Lower lobe of right lung (tissue), 2 donors: ENCODE measurements at places on chromosomes 4 and X. TPM values are rescaled to one million over a fixed set of nuclear protein-coding genes. Genes with fewer than 3 reads are reported as not detected.

DNA sequence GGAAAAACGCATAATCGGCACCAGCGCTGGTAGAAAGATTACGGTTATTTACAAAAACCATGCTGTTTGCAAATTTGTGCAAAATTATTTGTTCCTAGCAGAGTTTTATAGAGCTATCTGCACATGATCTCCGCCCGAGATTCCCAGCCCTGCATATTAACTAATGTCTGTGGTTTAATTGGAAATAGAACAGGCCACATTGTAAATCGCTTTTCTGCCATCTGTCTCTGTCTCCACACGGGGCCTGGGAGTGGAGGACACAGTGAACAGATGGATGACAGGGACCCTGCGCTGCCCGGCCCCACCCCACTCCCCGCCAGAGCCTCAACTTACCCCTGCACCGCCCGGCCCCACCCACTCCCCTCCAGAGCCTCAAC, 126.9 kb downstream of the FAM53A start:
- H3K36me3 ChIP-seq, result no peaks in the 10 kb centered on the region
- peaks cover 60% of the 10 kb centered on the region for H3K27me3 ChIP-seq
- no peaks in the 10 kb centered on the region for H3K4me1 ChIP-seq
- no peak overlapping the region for H3K27ac ChIP-seq

Gene NAP1L3
- total RNA-seq, result 0.95 TPM

Gene TMEM154
- total RNA-seq, result 19.6 TPM

DNA sequence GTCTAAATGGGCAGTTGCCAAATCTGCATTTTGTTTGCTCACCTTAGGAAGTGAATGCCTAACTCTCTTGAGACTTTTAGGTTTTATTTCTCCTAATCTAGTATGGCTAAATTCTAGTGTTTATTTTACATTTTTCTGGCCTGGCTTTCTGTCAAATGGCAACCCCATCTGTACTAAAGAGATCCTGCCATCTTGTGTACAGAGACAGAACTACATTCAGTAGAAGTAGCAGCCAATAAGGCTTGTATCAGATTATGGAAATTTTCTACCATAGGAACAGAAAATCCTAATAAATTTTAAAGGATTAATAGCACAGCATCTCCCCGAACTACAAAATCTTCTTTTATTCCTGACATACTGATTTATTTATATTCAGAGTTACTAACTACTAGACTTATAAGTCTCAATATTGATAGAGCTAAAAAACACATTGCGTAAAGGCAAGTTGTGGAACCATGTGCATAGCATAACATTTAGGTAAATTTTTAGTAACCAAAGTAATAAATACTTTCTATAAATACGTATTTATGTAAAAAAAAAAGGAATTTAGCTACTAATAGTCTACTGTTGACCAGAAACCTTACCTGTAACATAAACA, 45.5 kb downstream of the TMEM144 start:
- no peak overlapping the region for H3K4me3 ChIP-seq
- no peaks in the 10 kb centered on the region for H3K36me3 ChIP-seq
- H3K27me3 ChIP-seq, result no peaks in the 10 kb centered on the region
- no peak overlapping the region for H3K27ac ChIP-seq
- no peak for DNase-seq

DNA sequence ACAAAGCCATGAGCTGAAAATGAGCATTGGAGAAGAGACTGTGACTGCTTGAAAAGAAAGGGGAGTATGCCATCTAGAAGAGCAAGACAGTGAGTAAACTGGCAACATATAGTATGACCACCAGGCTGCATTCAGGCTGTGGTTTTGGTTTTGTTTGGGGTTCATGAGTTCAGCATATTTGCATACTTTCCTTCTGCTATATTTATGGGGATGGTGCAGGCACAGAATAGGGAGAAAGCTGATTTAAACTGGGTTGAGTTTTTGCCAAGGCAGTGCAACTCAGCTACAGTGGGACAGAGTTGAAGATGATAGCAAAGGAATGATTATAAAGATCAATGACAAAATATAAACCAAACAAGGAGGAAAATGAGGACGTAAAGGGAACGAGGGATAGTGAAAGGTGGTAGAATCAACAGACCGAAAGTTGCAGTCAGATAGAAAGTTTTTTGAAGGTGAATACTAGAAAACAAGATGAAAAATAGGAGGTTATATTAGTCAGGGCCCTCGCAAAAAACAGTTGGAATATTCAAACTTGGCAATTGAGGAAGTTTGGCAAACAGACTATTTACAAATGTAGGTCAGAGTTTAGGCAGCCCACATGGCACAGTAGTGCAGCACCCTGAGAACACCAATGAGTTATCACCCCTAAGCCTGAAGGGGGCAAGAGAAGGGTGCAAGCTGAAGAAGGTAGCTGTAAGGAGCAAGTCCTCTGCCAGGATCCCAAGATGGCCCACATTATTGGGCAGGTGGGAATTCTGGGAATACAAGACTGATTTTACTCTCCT, 114.8 kb upstream of the MAP9 start:
- H3K4me3 ChIP-seq, result no peak overlapping the region
- no peaks in the 10 kb centered on the region for H3K4me1 ChIP-seq
- H3K27me3 ChIP-seq, result no peaks in the 10 kb centered on the region
- H3K36me3 ChIP-seq, result no peaks in the 10 kb centered on the region
- no peak for DNase-seq

- H3K27me3 ChIP-seq, result no peaks in the 10 kb centered on the region
- no peak overlapping the region for H3K4me3 ChIP-seq
- H3K36me3 ChIP-seq, result no peaks in the 10 kb centered on the region
- no peak overlapping the region for H3K27ac ChIP-seq
- no peaks in the 10 kb centered on the region for H3K4me1 ChIP-seq
Measured at GRCh38 chr4:7309181-7309580, 116.8 kb downstream of the SORCS2 start.

DNA sequence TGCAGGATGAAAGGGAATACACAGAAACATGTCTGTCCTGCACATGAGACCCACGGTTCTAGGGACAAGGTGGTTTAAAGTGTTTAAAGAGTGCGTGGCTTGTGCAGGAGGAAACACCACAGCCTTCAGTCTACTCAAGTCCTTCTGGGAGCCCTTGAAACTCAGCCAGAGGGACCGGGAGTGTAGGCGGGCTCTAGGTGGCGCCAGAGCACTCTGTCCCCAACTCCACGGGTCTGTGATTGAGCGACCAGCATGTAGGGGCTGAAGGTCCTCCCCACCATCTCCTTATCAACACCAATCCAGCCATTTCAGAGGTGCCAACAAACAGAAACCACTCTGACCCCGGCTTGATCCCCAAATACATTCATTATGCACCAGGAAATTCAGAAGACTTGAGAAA, 82.0 kb upstream of the CLDN34 start:
- no peaks in the 10 kb centered on the region for H3K36me3 ChIP-seq
- DNase-seq, result peak; percentile 77
- peaks cover 5% of the 10 kb centered on the region for H3K4me1 ChIP-seq
- no peak overlapping the region for H3K27ac ChIP-seq
- H3K4me3 ChIP-seq, result no peak overlapping the region

Gene IL21
- not detected for total RNA-seq

Gene SH3TC1
- 73.1 TPM for total RNA-seq
